Stimulated activated CD4-positive, alpha-beta T cell treated with anti-CD3 and anti-CD28 coated beads, TNF-alpha, amount 100 ng/mL, for 48 hours (primary cell): ENCODE measurements at places on chromosomes 4 and X.
A peak's percentile ranks its signal among the peaks of the same experiment; 100 is the strongest.

DNA sequence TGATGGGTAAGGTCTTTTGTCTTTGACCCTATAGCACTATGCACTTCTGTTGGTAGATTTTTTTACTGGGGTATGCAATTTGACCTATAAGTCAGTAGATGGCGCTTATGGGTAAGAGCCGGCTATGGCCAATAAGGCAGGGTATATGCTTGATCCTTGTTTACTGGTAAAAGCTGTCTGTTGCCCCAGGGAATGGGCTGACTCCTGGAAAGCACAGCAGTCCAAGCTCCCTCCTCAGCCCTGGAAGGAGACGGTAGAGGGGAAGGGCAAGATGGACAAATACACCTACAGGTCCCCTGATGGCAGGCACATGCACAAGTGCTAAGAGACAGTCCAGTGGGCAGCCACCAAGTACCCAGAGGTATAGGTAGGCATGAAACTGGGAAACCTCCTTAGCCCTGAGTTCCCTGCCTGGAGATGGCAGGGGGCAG, 63.7 kb downstream of the ADAMTS3 start:
- no peak for DNase-seq

- peak; percentile 26 for DNase-seq
Observed at GRCh38 chr4:16226816-16227461, 668 bp upstream of the TAPT1 start.

- DNase-seq: no peak
Observed at GRCh38 chr4:113740857-113741379, 20.6 kb downstream of the CAMK2D start.

DNA sequence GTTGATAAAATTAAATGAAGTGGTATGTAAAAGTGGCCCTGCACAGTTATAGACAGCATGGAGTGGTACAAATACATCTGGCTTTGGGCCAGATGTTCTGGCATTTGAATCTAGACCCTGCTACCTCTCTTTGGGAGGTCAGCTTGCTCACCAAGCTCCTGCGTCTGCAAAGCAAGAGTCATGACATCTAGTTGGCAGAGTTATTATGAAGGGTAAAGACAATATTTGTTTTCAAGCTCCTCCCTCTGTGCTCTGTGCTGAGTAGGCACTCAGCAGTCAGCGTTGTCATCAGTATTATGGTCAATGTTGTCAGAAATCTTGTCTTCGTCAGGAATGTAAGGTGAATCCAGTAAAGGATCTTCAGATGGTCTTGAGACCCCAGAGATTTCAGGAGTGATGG, 55.8 kb downstream of the CCNI start:
- no peak for DNase-seq

- DNase-seq: no peak
Observed at GRCh38 chr4:25658357-25658771, 2.7 kb downstream of the SLC34A2 start.

GRCh38 chr4:70559211-70559830, 32.7 kb upstream of the AMBN start:
- DNase-seq: peak; percentile 10

GRCh38 chr4:107472265-107472948, 247.6 kb downstream of the PAPSS1 start:
- DNase-seq: no peak

- DNase-seq: no peak
Observed at GRCh38 chr4:98930311-98930865, 1.5 kb upstream of the EIF4E start.

DNA sequence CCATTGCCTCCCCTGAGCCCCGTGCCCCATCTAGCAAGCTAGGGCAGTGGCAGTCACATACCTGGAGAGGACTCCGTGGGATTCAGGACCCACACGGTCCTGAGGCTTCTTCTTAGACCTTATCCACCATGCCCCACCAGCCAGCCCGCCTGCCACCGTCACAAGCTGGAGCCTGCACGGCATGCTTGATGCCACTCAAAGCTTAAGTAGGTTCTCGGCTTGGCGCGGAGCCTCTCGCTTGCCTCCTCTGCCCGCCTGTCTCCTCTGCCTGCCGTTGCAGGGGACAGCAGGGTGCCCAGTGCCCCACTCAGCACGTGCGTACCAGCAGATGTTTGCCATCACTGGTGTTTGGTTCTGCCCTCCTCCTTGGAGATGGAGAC, 14.1 kb downstream of the PSAPL1 start:
- DNase-seq: no peak

DNA sequence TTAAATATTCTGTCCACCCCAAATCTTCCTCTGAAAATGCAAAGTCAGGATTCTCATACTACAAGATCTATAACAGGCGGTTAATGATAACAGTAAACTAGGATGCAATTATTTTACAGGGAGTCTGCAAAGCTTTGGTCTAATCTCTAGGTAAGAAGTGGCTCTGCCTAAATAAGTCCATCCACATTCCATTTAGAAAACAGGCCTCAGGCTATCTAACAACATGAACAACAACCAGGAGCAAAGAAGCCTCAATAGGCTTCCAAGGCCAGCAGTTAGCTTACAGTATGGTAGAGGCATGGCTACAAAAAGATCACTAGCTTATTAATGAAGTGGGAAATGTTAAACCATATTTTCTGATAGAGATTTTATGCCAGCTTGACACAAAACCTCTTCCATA, 6.4 kb downstream of the MAB21L2 start:
- no peak for DNase-seq

GRCh38 chr4:109969087-109969486, 56.4 kb downstream of the EGF start:
- no peak for DNase-seq

- no peak for DNase-seq
Observed at GRCh38 chr4:189081826-189082225, 858.8 kb upstream of the FRG1 start.

GRCh38 chrX:16593801-16594200, 56.2 kb upstream of the S100G start:
- DNase-seq: no peak

DNA sequence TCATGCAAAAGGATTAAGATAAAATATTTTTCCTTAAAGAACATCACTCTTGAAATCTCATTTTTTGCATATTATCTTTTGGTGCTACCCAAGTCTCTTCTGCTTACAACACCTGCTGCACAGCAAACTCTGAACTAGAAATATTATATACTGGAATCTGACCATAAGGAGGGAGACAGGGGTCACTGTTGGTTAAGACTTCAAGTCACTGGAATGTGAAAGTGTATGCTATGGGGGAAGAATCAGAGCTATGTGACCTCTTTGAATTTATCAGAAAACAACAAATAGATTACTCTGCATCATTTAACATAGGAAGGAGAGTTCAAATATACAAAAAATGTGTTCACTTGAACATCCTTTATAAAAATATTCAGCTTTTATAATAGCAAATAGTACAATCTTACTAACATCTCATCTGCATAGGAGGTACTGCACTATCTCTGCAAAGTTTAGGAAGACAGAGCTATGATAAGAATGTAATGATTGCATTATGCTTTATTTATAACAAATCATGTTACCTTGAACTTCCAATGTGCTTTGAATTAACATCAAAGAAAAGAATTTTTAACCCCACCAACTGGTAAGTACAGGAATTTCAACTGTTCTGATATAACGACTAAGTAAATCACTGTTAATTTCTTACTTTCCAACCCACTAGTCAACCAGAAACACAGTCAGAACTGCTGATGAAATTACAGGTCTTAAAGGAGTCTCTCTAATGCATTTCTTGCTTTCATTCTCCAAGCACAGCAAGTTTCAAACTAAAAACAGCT, 69.8 kb downstream of the ZNF827 start:
- no peak for DNase-seq

GRCh38 chrX:128975745-128976144, 547.5 kb downstream of the SMARCA1 start:
- no peak for DNase-seq

DNA sequence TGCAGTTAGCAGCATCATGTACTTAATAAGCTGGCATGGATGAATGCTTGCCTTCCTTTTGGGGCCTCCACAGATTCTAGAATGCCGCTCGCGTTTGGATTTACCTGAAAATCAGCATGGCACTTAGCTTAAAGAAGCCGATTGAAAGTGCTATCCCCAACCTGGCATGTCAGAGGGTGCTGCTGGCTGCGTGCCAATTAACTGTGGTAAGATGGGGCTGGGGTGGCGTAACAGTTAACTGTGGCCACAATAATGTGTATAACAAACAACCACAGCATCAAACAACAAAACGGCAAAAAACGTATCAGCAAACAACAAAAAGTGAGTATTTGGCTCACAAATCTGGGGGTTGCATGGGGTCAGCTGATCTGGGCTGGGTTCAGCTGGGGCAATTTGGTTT, 70.5 kb downstream of the CBLL2 start:
- DNase-seq: no peak

DNA sequence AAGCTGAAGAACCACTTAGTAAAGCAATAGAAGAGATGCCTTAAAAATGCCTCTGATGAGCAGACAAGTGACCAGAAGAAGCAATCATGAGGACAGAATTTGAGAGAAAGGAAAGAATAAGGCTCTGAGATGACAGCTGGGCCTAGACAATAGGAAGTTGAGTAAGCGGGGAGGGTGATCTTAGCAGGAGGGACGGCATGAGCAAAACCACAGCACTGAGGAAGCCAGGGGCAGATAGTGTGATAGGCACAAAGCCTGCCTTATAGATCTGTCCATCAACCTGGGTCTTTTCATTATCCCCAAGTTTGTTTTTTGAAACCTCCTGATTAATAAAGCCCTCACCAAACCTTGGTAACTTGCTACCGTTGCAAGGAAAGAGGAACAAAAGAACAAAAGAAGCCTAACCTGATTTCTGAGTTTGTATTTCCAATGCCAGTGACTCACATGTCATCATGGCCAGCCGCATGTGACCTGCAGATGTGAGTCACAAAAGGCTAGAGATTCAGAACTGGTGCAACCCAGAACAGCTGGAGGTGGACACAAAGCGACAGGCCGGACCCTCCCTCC, 55.7 kb upstream of the PPARGC1A start:
- DNase-seq: no peak

GRCh38 chr4:45316257-45316656, 589.9 kb upstream of the GNPDA2 start:
- DNase-seq: no peak

- DNase-seq: no peak
Observed at GRCh38 chr4:72977936-72978485, 91.5 kb downstream of the COX18 start.

GRCh38 chr4:10731690-10732089, 47.1 kb upstream of the CLNK start:
- DNase-seq: no peak

DNA sequence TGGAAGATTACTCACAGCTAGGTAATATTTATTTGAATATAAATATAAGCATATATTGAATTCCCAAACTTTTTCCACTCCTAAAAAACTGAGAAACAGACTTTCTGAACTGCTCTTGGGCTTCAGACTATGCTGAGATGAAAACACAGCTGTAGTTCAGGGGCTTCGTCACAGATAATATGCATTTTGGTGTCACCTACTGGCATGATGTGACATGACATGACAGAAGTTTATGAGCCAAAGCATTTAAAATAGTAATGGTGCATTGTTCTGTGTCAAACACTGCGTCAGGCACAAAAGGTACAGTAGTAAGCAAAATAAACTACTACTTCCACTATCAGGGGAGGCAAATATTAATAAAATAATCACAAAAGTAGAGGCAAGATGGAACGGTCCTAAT, 171.3 kb downstream of the BTC start:
- DNase-seq: no peak

DNA sequence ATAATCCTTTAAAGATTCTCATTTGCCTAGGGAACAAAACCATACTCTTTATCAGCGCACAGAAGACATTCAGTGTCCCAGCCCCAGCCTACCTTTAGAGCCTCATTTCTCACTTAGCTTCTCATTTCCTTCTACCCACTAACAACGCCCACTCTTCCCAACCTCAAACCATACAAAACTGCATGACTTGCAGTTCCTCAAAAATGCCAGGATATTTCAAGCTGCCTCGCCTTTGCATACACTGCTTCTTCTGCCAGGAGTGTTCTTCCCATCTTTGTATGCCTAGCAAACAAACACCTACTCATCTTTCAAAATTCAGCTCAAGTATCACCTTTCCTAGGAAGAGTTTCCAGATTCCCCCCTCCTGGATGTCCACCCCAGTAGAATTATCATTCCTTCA, 129.9 kb upstream of the ADGRL3 start:
- no peak for DNase-seq

- DNase-seq: no peak
Observed at GRCh38 chr4:3523628-3524221, 8.5 kb downstream of the LRPAP1 start.

DNA sequence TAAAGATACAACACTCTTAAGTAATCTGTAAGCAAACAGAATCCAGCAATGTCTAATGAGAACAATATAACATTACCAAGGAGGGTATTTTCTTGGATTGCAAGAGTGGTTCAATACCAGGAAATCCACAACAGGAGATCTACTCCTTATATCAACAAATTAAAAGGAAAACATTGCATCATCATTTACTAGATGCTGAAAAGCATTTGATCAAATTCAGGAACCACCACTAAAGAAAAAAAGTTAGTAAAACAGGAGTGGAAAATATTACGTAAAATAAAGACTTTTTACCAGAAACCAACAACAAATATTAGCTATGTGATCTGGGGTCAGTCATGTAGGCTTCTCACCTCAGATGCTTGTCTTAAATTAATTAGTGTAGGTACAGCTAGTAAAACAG, 66.8 kb upstream of the MAB21L2 start:
- DNase-seq: no peak

DNA sequence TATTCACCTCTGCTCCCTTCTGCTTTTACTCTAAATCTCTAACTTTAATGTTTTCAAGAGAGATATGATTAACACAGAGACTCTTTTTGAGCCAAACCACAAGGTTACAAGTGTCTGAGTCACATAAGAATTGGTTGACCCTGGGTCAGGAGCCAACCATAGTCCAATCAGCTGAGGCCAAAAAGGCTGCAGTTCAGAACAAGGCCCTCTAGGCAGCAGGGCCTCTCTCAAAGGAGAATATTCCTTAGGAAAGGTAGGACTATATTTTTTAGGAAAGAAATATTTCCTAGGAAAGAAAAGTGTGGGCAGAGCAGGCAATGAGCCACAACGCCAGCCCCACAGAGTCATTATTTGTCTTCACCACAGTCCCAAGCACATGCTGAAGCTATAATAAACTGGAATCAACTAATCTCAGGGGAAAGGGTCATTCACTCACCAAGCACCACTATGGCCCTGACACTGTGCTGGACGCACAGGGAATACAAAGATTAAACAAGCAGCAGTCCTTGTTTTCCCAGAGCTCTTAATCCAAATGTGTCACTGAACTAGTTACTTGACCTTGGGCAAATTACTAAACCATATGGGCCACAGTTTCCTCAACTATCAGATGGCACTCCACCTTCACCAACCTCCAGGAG, 2.2 kb downstream of the ATP8A1 start:
- no peak for DNase-seq

DNA sequence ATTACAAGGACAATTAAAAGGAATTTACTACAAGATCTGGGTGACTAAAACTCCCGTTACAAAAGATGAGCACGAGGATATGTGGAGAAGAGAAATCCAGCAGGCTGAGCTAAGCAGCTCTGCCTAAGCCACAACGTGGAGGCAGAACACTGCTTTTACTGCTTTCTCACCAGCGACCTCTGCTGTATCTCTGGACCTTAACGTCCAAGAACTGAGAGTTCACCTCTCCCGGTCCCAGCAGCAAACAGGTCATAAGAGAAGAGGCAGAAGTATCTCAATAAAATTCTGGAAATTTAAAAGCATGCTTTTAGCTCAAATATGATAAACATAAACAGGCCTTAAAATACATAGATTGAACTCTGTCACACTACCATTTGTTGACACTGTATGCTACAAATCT, 81.0 kb downstream of the ADGRA3 start:
- no peak for DNase-seq

- DNase-seq: no peak
Observed at GRCh38 chr4:126018274-126018673, 703.5 kb downstream of the FAT4 start.

GRCh38 chr4:78426972-78427371, 124.6 kb upstream of the ANXA3 start:
- no peak for DNase-seq
